SJCRH30 (cell line): ENCODE measurements at places on chromosomes 7 and 10. TPM values are rescaled to one million over a fixed set of nuclear protein-coding genes. Genes with fewer than 3 reads are reported as not detected.

DNA sequence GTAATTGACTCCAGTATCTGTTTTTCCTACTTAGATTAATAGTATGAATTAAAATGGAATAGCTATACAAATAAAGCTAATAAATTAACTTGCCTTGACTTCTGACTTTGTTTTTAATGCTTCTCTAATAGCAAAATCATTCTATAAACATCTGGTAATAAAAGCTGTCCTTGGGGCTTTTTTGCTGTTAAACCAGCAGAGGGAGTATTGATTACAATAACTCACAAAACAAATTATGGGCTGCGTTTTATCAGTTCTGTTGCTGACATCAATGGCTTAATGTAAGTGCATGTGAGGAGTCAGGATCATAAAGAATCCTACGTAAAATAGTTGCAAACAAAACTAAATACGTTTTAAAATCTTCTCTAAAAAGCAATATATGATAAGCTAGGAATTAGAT is 667.8 kb downstream of the PCDH15 start:
- H3K4me3 ChIP-seq: no peak overlapping the region
- H3K27me3 ChIP-seq: no peaks in the 10 kb centered on the region
- no peaks in the 10 kb centered on the region for H3K36me3 ChIP-seq
- no peak overlapping the region for H3K27ac ChIP-seq
- H3K4me1 ChIP-seq: no peaks in the 10 kb centered on the region

DNA sequence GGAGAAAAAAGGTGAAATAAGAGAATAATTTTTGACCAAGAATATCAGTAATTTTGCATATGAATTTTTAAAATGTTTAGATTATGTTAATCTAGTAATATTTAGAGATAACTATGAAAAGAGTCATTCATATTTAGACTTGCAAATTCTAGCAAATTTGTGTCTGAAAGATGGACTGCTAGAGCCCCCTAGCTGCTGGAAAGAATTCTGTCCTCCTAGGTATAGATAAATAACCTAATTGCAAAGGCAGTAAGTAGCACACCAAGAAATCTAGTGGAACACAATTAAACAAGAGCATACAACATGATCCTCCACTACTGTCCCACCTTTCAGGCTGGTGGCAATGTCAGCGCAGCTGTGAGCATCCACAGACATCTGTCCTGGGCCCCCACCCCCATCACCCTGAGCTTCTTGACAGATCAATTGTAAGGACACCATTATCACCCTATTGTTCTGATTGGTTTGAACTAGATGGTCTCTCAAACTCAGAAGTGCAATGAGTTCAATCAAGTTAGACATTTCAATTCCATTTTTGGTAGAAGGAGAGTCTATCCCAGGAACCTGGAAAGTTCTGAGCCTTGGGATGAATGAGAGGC is 15.0 kb upstream of the GFRA1 start:
- peak; percentile 54 for DNase-seq
- no peak overlapping the region for H3K27ac ChIP-seq
- H3K36me3 ChIP-seq: no peaks in the 10 kb centered on the region
- no peak overlapping the region for H3K4me3 ChIP-seq
- peaks cover 7% of the 10 kb centered on the region; the same call in 1 of the 2 replicates for H3K4me1 ChIP-seq

DNA sequence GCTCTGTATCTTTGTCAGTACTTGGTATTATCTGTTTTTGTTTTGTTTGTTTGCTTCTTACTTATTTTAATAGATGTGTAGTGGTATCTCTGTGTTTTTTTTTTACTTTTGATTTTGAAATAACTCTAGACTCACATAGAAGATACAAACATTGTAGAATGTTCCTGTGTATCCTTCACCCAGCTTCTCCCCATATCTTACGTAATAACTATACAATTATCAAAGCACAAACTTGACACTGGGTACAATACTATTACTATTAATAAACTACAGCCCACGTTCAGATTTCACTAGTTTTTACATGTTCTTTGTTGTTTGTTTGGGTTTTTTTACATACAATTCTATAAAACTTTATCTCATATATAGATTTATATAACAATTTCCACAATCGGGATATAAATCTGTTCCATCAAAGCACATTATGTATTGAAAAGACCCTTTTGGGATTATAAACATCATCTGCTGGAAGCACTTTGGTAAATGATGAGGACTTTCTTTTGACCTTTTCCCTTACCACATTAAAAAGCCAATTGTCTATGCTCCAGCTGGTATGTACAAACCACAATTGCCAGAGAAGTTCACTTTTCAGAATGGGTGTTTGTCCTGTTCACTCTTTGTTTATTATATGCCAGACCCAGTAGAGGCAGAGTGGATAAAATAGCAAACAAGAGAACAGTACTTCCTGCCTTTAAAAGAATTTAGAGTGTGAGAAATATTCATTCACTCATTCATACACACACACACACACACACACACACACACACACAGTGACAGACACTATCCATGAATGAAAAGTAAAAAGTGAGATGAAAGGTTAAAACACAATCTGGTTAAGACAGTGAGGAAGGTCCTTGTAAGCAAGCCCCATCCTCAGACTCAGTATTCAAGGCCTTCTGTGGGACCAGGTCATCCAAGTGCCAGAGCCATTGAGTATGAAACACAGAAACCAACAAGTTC is 113.0 kb downstream of the SGMS1 start:
- peaks cover 52% of the 10 kb centered on the region for H3K4me1 ChIP-seq
- H3K27ac ChIP-seq: no peak overlapping the region
- no peaks in the 10 kb centered on the region for H3K36me3 ChIP-seq
- no peak overlapping the region for H3K4me3 ChIP-seq
- DNase-seq: no peak

- no peaks in the 10 kb centered on the region for H3K27me3 ChIP-seq
- peaks cover 8% of the 10 kb centered on the region for H3K4me1 ChIP-seq
- no peaks in the 10 kb centered on the region for H3K36me3 ChIP-seq
- no peak overlapping the region for H3K4me3 ChIP-seq
- DNase-seq: no peak
Observed at GRCh38 chr10:102870221-102870620, 951 bp downstream of the AS3MT start.

DNA sequence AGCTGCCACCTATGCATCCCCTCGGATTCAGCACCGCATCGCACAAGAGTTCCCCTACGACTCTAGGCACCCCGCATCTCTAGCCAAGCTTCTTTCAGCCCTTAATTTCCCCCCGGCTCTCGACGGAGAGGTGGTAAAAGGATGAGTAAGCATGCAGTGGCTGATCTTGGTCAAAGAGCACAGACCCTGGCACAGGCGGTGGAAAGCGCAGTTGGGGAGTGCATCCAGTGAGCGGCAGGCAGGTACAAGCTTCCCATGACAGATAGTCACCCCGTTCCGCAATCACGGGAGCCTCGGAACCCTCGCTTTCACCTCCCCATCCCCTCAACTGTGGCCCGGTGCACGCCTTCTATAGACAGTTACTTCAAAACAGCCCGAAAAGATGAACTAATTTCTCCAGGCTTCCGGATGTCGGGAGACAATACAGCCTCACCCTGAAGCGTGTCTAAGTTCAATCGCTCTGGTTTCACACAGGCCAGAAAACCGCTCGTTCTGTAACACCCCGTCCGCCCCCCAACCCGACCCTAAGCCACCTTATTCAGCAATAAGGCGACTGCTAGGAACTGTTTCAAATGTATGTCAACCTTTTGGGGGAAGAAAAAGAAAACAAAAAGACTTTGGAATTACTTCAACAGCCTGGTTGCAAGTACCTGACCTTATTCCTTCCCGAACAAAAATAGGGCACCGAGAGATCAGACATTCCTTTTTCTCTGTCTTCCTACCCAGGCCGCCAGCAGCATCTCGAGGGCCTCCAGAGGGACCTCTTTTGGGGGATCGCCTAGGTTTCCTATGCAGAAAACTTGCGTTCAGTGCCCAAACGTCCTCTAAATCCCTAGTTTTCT is 1.4 kb downstream of the RHEB start:
- peak; percentile 47 for DNase-seq
- peak overlapping the region; percentile 50 for H3K27ac ChIP-seq
- peak overlapping the region; percentile 98 for H3K4me3 ChIP-seq
- no peaks in the 10 kb centered on the region for H3K27me3 ChIP-seq

Gene REEP3
- total RNA-seq: 14.7 and 16.4 TPM in 2 replicates

Gene PNLIPRP2
- not detected in 2 replicates for total RNA-seq

- no peak overlapping the region for H3K27ac ChIP-seq
- peaks cover 29% of the 10 kb centered on the region for H3K4me1 ChIP-seq
- H3K4me3 ChIP-seq: no peak overlapping the region
Observed at GRCh38 chr10:121811386-121811785, 116.4 kb downstream of the ATE1 start.

Gene GIMAP6
- total RNA-seq: not detected in 2 replicates

- no peaks in the 10 kb centered on the region for H3K4me1 ChIP-seq
- H3K27ac ChIP-seq: no peak overlapping the region
- no peaks in the 10 kb centered on the region for H3K36me3 ChIP-seq
- H3K27me3 ChIP-seq: no peaks in the 10 kb centered on the region
- no peak for DNase-seq
Observed at GRCh38 chr7:41847151-41847550, 144.3 kb upstream of the INHBA start.

GRCh38 chr10:84012831-84013458 is 126.4 kb upstream of the GHITM start:
- H3K27me3 ChIP-seq: no peaks in the 10 kb centered on the region
- no peak overlapping the region for H3K4me3 ChIP-seq
- no peaks in the 10 kb centered on the region for H3K4me1 ChIP-seq

Gene NEUROD6
- total RNA-seq: not detected in 2 replicates

DNA sequence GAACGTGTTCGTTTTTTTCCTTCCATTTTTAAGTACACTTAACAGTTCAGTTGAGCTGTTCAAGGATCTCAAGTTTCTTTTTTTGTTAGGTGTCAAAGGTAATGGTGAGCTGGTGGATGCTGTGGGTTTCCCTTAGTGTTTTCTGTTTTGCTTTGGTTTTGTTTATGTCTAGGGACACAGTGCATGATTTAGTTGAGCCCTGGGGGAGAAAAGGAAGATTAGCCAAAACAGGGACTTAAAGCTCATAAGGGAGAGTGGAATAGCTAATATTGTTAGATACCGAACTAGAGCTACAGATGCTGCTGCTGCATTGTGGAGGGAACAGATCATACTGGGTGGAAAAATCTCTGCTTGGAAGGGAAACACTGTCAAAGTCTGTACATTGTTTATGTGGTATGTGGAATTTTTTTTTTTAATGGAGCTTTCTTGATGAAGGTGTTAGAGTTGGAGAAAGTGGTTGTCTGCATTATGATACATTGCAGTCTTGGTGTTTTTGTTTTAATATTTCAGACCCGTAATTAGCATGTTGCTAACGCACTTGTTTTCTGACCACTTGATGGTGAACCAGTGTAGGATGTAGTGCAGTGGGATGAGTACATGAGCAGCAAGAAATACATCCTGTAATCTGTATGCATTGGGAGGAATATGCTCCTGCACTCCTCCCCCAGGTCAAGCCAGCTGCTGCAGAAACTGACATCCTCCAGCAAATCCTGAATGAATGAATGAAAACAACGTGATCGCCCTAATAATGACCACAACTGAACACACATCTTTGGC is 2.1 kb downstream of the GLCCI1 start:
- no peaks in the 10 kb centered on the region for H3K36me3 ChIP-seq
- H3K4me3 ChIP-seq: peak overlapping the region; percentile 92
- DNase-seq: peak; percentile 12
- H3K27ac ChIP-seq: no peak overlapping the region
- H3K27me3 ChIP-seq: no peaks in the 10 kb centered on the region
- peaks cover 9% of the 10 kb centered on the region for H3K4me1 ChIP-seq

DNA sequence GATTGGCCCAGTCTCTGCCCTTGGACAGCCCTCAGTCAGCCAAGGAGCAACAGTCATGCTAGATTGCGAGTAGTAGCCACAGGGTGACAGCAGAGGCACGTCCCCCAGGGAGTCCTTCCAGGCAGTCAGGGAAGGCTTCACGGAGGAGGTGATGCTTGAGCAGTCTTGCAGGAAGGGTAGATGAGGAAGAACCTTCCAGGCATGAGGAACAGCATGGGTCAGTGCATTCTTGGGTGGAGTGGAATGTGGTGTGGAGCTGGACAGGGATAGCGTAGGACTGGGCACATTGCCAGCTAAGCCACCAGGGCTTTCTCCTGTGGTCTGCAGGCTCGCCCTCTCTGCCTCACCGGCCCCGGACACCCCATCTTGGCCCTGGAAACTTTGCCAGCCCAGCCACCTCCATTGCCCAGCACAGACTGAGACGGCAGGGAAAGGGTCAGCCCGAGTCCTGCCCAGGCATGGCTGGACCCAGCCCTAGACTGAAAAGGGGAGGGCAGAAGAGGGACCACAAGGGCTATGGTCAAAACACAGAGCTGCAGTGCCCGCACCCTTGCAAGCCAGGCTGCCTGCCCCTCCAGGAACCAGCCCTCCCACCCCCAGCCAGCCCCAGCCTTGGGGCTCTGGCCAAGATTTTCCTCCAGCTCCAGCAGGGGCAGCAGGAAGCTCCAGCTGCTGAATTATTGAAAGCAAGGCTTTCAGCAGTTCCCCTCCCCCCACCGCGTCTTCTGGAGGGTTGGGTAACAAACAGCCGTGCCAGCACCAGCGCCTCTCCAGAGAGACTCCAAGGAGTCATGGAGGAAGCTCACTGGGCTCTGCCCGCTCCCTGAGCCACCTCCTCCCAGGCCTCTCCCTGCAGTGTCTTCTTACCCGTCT is 18.7 kb downstream of the SRRM3 start:
- H3K27me3 ChIP-seq: peaks cover 4% of the 10 kb centered on the region; the same call in 1 of the 2 replicates
- peak; percentile 56 for DNase-seq
- H3K36me3 ChIP-seq: no peaks in the 10 kb centered on the region
- H3K4me1 ChIP-seq: 0 out of 2 replicates have a peak, but pooled peaks cover 3% of the 10 kb centered on the region
- H3K27ac ChIP-seq: no peak overlapping the region

GRCh38 chr10:56920601-56921261 is 559.7 kb upstream of the ZWINT start:
- H3K27me3 ChIP-seq: no peaks in the 10 kb centered on the region
- no peak for DNase-seq
- no peak overlapping the region for H3K27ac ChIP-seq
- no peaks in the 10 kb centered on the region for H3K36me3 ChIP-seq
- no peaks in the 10 kb centered on the region for H3K4me1 ChIP-seq

- no peaks in the 10 kb centered on the region for H3K36me3 ChIP-seq
- H3K4me1 ChIP-seq: no peaks in the 10 kb centered on the region
- no peak overlapping the region for H3K27ac ChIP-seq
- no peaks in the 10 kb centered on the region for H3K27me3 ChIP-seq
Observed at GRCh38 chr10:132507956-132508490, 29.6 kb upstream of the INPP5A start.

- no peak overlapping the region for H3K4me3 ChIP-seq
Observed at GRCh38 chr10:51523440-51523839, 176.0 kb downstream of the CSTF2T start.

DNA sequence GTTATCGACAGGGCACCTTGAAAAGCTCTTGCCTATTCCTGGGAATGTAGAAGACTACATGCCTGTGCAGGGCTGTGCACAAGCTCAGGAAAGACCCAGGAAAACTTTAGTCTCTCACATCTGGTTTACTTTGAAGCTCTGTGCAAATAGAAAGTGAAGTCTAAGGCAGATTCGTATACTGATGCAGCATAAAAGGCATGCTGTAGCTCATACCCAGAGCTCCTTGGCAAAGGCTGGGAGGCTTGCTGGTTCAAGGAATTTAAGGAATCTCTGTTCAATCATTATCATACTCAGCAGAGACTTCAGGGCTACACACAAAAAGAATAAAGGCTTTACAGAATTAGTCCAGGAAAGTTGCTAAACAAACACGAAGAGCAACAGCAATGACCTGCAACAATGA is 192.0 kb downstream of the OTUD1 start:
- H3K27me3 ChIP-seq: no peaks in the 10 kb centered on the region
- no peak overlapping the region for H3K4me3 ChIP-seq
- no peak for DNase-seq
- H3K4me1 ChIP-seq: no peaks in the 10 kb centered on the region
- H3K27ac ChIP-seq: no peak overlapping the region
- H3K36me3 ChIP-seq: no peaks in the 10 kb centered on the region

- DNase-seq: no peak
- no peak overlapping the region for H3K27ac ChIP-seq
- peaks cover 16% of the 10 kb centered on the region for H3K36me3 ChIP-seq
- no peak overlapping the region for H3K4me3 ChIP-seq
- H3K4me1 ChIP-seq: no peaks in the 10 kb centered on the region
Observed at GRCh38 chr7:44693641-44694313, 54.9 kb upstream of the ZMIZ2 start.
